Activated CD8-positive, alpha-beta T cell treated with anti-CD3 and anti-CD28 coated beads for 36 hours (primary cell): ENCODE measurements at places on chromosomes 1 and 21. TPM values are rescaled to one million over a fixed set of nuclear protein-coding genes. Genes with fewer than 3 reads are reported as not detected.
A peak's percentile ranks its signal among the peaks of the same experiment; 100 is the strongest.

The IVL gene
- total RNA-seq = not detected

The PTPRF gene
- total RNA-seq = 3.8 TPM

The KIAA0319L gene
- 30.9 TPM for total RNA-seq

The HEATR1 gene
- 80.9 TPM for total RNA-seq

The DNASE2B gene
- total RNA-seq = not detected

The SPATA6 gene
- 1.4 TPM for total RNA-seq

The CHRM3 gene
- 0.36 TPM for total RNA-seq

The SLC41A1 gene
- 35.3 TPM for total RNA-seq

DNA sequence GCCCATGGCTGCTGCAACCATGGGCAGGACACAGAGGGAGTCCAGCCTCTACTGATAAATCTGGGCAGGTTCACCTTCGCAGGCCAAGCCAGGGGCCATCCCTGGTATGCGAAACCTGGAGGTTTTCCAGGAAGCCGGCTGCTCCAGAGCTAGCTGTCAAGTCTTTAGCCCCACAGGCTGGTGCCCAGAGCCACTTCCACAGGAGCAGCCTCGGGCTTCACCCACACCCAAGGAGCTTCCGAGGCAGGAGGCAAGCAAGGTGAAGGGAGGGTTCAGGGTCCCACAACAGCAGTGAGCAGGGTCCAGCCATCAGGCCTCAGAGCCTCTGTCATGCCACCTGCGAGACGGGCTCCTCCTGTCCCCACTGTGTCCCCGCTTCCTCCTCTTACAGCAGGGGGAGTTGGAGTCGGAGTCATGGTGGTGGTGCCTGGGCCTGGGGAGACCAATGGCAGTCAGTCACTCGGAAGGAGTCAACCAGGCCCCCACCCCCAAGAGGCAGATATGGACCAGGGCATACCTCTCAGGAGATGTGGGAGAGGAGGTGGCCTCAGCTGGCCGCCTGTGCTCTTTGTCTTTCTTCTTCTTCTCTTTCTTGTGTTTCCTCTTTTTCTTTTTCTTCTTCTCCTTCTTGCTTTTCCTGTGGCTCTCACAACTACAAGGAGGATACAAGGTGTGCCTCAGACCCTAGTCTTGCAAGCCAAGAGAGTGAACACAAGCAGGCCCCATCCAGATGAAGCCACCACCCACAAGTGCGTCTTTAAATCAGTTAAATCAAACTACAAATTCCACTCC is 2.1 kb downstream of the C1orf35 start:
- H3K27ac ChIP-seq = peak overlapping the region; percentile 59

- no peak overlapping the region for H3K4me3 ChIP-seq
- H3K36me3 ChIP-seq = no peaks in the 10 kb centered on the region
- H3K27me3 ChIP-seq = no peaks in the 10 kb centered on the region
- H3K27ac ChIP-seq = no peak overlapping the region
Measured at GRCh38 chr1:59229138-59229537, 67.8 kb upstream of the FGGY start.

- peaks cover 4% of the 10 kb centered on the region for H3K27me3 ChIP-seq
Measured at GRCh38 chr1:78060857-78061563, 15.2 kb downstream of the GIPC2 start.

- H3K27ac ChIP-seq = no peak overlapping the region
- no peaks in the 10 kb centered on the region for H3K36me3 ChIP-seq
- H3K4me3 ChIP-seq = no peak overlapping the region
- DNase-seq = no peak
- peaks cover 5% of the 10 kb centered on the region for H3K4me1 ChIP-seq
- peaks cover 7% of the 10 kb centered on the region for H3K27me3 ChIP-seq
Measured at GRCh38 chr1:41481109-41481775, 3.2 kb downstream of the EDN2 start.

- no peaks in the 10 kb centered on the region for H3K27me3 ChIP-seq
- DNase-seq = no peak
- peaks cover 7% of the 10 kb centered on the region for H3K4me1 ChIP-seq
- no peaks in the 10 kb centered on the region for H3K36me3 ChIP-seq
Measured at GRCh38 chr1:193799948-193800690, 613.7 kb upstream of the B3GALT2 start.

- H3K4me3 ChIP-seq = no peak overlapping the region
- H3K27ac ChIP-seq = no peak overlapping the region
- no peaks in the 10 kb centered on the region for H3K4me1 ChIP-seq
Measured at GRCh38 chr1:159977364-159978106, 23.5 kb upstream of the SLAMF9 start.

DNA sequence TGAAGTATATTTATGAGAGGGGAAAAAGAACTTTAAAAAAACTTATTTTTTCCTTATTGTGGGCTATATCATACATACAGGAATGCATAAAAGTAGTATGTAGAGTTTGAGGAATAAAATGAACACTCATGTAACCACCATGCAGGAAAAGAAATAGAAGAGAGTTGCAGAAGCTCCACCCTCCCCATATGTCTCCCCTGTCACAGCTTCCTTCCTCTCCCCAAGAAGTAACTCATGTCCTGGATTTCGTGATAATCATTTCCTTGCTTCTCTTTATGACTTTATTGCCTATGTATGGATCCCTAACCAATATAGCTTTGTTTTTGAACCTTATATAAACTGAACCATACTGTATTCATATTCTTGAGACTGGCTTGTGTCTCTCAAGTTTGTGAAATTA is 126.4 kb downstream of the ZZZ3 start:
- H3K27me3 ChIP-seq = no peaks in the 10 kb centered on the region
- no peak overlapping the region for H3K27ac ChIP-seq
- peaks cover 10% of the 10 kb centered on the region for H3K36me3 ChIP-seq
- no peak for DNase-seq
- H3K4me1 ChIP-seq = no peaks in the 10 kb centered on the region

DNA sequence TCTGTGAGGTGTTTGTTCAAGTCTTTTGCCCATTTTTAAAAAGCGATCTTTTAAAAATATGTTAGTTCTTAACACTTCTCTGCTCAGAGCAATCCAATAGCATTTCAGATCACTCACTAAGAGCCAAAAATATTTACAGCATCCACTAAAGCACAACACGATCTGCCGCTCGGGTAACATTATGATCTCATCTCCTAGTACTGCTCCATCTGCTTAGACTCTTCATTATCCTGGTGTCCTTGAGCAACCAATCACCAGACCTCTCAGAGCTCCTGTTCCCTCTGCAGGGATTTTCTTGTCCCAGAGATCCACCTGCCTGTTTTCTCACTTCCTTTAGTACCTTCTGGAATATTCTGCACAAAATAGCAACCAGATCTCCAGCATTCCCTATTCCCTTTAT is 235.3 kb upstream of the ESRRG start:
- H3K27me3 ChIP-seq = no peaks in the 10 kb centered on the region
- H3K4me3 ChIP-seq = no peak overlapping the region
- H3K36me3 ChIP-seq = no peaks in the 10 kb centered on the region
- no peak overlapping the region for H3K27ac ChIP-seq
- DNase-seq = no peak
- no peaks in the 10 kb centered on the region for H3K4me1 ChIP-seq

GRCh38 chr21:34198231-34199120 is 125.1 kb downstream of the MRPS6 start:
- peak overlapping the region; percentile 83 for H3K27ac ChIP-seq
- H3K27me3 ChIP-seq = no peaks in the 10 kb centered on the region
- H3K4me1 ChIP-seq = peaks cover 47% of the 10 kb centered on the region
- peak; percentile 74 for DNase-seq

DNA sequence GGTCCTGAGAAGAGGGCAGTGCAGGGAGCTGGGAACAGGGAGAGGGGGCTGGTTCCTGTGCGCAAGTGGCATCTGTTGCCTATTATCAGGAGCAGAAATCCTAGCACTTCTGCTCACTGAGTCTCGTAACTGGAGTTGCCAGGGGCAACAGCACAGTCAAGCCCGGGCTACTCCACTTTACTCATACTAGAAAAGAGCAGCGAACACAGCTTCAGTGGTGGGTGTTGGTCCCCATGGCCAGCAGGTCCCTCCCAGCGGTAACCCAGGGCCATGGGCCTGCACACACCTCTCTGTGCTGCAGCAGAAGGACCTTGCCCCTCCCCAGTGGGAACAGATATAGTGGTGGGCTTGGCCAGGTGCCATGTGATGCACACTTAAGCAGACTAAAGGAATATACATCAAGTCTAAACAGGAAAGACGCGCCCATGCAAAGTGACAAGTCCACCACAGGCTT is 8.5 kb downstream of the PYCR2 start:
- H3K27me3 ChIP-seq = no peaks in the 10 kb centered on the region
- no peak for DNase-seq
- no peak overlapping the region for H3K27ac ChIP-seq
- H3K36me3 ChIP-seq = peaks cover 34% of the 10 kb centered on the region

DNA sequence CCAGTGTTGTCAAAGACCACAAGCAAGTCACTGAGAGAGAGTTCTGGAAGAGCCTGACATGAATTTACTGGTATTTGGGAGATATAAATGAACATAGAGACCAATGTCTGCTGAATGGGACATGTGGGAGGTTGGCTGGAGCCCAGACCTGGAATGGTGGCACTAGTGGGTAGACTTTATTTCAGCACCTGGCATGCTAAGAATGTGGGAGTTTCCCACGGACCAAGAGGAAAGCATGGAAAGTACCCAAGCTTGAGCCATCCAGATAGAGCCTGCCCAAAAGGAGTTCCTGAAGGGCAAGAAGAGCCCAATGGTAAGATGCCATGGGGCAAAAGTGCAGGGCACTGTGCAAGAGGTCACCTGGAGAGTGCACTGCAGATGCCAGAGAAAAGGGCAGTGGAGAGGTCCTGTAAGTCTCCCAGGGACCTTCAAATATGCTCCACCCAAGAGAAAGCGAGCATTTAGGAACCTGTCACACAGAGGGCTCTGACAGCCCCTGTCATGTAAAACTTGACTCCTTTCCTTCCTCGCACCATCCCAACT is 8.1 kb upstream of the ZNF687 start:
- no peak for DNase-seq
- no peak overlapping the region for H3K4me3 ChIP-seq
- peaks cover 18% of the 10 kb centered on the region for H3K4me1 ChIP-seq
- peaks cover 10% of the 10 kb centered on the region for H3K36me3 ChIP-seq
- H3K27ac ChIP-seq = no peak overlapping the region

DNA sequence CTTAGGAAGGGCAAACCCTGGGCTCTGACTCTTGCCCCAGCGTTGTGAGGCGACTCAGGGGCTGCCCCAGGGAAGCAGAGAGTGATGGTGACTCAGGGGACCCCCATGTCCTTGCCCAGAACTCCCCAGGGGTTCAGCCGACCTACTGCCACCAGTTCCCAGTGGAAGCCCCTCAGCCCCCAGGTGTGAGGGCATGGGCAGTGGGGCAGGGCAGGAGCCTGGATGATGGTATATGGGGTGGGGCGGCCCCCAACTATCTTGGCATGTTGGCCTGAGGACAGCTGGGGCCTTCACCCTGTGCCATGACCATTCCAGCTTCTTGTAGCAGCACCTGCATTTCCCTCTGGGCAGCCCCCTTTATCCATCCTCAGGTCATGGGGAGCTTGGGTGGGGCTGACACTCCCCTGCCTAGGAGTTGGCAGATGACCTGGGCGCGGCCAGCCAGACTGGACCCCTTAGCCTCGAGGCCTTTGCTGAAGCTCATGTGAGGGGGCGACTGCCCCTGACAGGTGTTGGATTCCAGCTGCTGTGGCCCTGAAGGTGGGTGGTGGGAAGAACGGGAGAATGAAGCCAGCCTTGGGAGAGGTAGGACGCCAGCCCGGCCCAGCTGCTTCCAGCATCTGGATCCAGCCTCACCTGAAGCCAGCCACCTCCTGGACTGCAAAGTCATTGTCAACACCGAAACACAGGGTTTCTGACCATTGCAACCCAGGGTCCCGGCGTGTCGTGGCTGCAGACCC is 1.8 kb upstream of the FNDC10 start:
- peaks cover 10% of the 10 kb centered on the region for H3K27me3 ChIP-seq
- H3K27ac ChIP-seq = no peak overlapping the region
- H3K4me3 ChIP-seq = no peak overlapping the region
- H3K36me3 ChIP-seq = no peaks in the 10 kb centered on the region

- H3K4me3 ChIP-seq = no peak overlapping the region
- no peaks in the 10 kb centered on the region for H3K27me3 ChIP-seq
- H3K27ac ChIP-seq = peak overlapping the region; percentile 86
- peaks cover 92% of the 10 kb centered on the region for H3K36me3 ChIP-seq
- H3K4me1 ChIP-seq = peaks cover 33% of the 10 kb centered on the region
Measured at GRCh38 chr1:26771643-26772321, 16.0 kb upstream of the PIGV start.

DNA sequence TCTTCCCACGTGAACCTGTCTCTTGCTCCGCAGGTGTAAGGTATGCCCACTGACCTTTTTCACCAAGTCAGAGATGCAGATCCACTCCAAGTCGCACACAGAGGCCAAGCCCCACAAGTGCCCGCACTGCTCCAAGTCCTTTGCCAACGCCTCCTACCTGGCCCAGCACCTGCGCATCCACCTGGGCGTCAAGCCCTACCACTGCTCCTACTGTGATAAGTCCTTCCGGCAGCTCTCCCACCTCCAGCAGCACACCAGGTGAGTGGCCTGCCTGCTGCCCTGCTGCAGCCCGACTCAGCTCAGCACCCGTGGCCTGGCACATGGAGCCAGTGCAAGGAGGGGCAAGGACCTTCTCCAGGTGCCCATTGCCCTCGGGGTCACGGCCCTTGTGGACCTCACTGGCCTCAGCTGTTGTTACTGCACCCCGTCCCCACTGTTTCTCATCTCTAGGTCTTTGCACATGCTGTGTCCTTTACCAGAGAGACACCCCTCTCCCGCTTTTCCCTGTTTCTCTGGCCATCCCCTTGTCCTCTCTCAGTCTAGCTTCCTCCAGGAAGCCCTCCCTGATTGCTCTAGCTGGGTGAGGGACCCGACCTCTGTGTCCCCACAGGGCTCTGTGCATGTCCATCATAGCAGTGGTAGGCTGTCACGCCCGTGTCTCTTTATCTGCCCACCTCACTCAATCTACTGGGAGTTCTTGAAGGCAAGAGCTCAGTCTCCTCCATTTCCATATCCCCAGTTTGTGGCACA is 25.4 kb downstream of the ZNF362 start:
- DNase-seq = no peak
- no peak overlapping the region for H3K27ac ChIP-seq
- no peaks in the 10 kb centered on the region for H3K27me3 ChIP-seq
- H3K4me3 ChIP-seq = no peak overlapping the region

- H3K27me3 ChIP-seq = no peaks in the 10 kb centered on the region
- DNase-seq = no peak
- H3K27ac ChIP-seq = no peak overlapping the region
- no peaks in the 10 kb centered on the region for H3K4me1 ChIP-seq
- no peaks in the 10 kb centered on the region for H3K36me3 ChIP-seq
Measured at GRCh38 chr1:76129731-76130130, 55.2 kb downstream of the ST6GALNAC3 start.

- no peaks in the 10 kb centered on the region for H3K27me3 ChIP-seq
- peak overlapping the region; percentile 17 for H3K27ac ChIP-seq
Measured at GRCh38 chr1:59142311-59143132, 154.4 kb upstream of the FGGY start.

- peak; percentile 97 for DNase-seq
- peak overlapping the region; percentile 90 for H3K4me3 ChIP-seq
- peaks cover 27% of the 10 kb centered on the region for H3K4me1 ChIP-seq
- H3K36me3 ChIP-seq = peaks cover 77% of the 10 kb centered on the region
- no peaks in the 10 kb centered on the region for H3K27me3 ChIP-seq
- H3K27ac ChIP-seq = peak overlapping the region; percentile 99
Measured at GRCh38 chr1:37479255-37480124, 5.1 kb downstream of the ZC3H12A start.

- H3K36me3 ChIP-seq = no peaks in the 10 kb centered on the region
- no peaks in the 10 kb centered on the region for H3K27me3 ChIP-seq
- H3K4me3 ChIP-seq = no peak overlapping the region
- H3K4me1 ChIP-seq = peaks cover 3% of the 10 kb centered on the region
Measured at GRCh38 chr1:61277121-61277690, 194.8 kb downstream of the NFIA start.

- no peaks in the 10 kb centered on the region for H3K4me1 ChIP-seq
- H3K4me3 ChIP-seq = no peak overlapping the region
- H3K27ac ChIP-seq = no peak overlapping the region
- no peaks in the 10 kb centered on the region for H3K36me3 ChIP-seq
Measured at GRCh38 chr1:187051618-187052232, 223.0 kb downstream of the PLA2G4A start.
